ENCODE measurements at places on chromosomes 6 and 20. TPM values are rescaled to one million over a fixed set of nuclear protein-coding genes. Genes with fewer than 3 reads are reported as not detected.

LGSN gene
- 0.12 TPM for polyA plus RNA-seq

NHSL1 gene
- 4.6 TPM for polyA plus RNA-seq

YWHAB gene
- polyA plus RNA-seq, result 47.4 TPM

CCN5 gene
- polyA plus RNA-seq, result 6.4 TPM

ADAM33 gene
- polyA plus RNA-seq, result 20.9 TPM

MYBL2 gene
- polyA plus RNA-seq, result 14.5 TPM

SLC16A10 gene
- polyA plus RNA-seq, result 5.1 TPM

OR2H2 gene
- polyA plus RNA-seq, result not detected

NHLRC1 gene
- 1.0 TPM for polyA plus RNA-seq

SPATS1 gene
- polyA plus RNA-seq, result 0.19 TPM

GUCA1A gene
- polyA plus RNA-seq, result not detected

CDH26 gene
- polyA plus RNA-seq, result 0.89 TPM

RBPJL gene
- 1,575 TPM for polyA plus RNA-seq

LY6G6C gene
- not detected for polyA plus RNA-seq

C6orf52 gene
- 2.7 TPM for polyA plus RNA-seq

C6orf118 gene
- polyA plus RNA-seq, result 0.05 TPM

SLC35B2 gene
- polyA plus RNA-seq, result 23.6 TPM

HDGFL1 gene
- not detected for polyA plus RNA-seq

PLN gene
- 2.8 TPM for polyA plus RNA-seq

CLDN20 gene
- 0.07 TPM for polyA plus RNA-seq

TCFL5 gene
- polyA plus RNA-seq, result 2.5 TPM

PRSS16 gene
- polyA plus RNA-seq, result 17.6 TPM

VSTM2L gene
- polyA plus RNA-seq, result 2.8 TPM

RCAN2 gene
- polyA plus RNA-seq, result 2.9 TPM

SLC17A1 gene
- polyA plus RNA-seq, result 0.16 TPM

THBD gene
- 3.8 TPM for polyA plus RNA-seq

KCNS1 gene
- polyA plus RNA-seq, result 0.04 TPM
